ENCODE measurements at places on chromosomes 2 and 18.

DNA sequence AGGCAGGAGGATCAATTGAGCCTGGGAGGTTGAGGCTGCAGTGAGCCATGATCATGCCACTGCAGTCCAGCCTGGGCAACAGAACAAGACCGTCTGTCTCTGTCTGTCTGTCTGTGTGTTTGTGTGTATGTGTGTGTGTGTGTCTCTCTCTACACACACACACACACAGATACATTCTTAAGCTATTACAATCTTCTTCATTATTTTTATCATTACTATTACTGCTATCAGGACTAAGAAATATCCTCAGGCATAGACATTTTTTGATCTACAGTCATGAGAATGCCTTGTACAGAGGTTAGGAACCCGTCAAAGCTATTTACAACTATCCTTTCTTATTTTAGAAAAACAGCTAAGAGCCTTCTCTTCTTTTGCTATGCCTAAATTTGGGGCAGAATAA is 207.4 kb downstream of the NEDD4L start:
- DNase-seq = no peak

- DNase-seq = peak; percentile 69
Observed at GRCh38 chr2:223760838-223761502, 76.4 kb downstream of the AP1S3 start.

GRCh38 chr2:136750065-136750464 is 15.3 kb upstream of the THSD7B start:
- no peak for DNase-seq

GRCh38 chr18:26335571-26336487 is 109.6 kb downstream of the TAF4B start:
- DNase-seq = no peak

DNA sequence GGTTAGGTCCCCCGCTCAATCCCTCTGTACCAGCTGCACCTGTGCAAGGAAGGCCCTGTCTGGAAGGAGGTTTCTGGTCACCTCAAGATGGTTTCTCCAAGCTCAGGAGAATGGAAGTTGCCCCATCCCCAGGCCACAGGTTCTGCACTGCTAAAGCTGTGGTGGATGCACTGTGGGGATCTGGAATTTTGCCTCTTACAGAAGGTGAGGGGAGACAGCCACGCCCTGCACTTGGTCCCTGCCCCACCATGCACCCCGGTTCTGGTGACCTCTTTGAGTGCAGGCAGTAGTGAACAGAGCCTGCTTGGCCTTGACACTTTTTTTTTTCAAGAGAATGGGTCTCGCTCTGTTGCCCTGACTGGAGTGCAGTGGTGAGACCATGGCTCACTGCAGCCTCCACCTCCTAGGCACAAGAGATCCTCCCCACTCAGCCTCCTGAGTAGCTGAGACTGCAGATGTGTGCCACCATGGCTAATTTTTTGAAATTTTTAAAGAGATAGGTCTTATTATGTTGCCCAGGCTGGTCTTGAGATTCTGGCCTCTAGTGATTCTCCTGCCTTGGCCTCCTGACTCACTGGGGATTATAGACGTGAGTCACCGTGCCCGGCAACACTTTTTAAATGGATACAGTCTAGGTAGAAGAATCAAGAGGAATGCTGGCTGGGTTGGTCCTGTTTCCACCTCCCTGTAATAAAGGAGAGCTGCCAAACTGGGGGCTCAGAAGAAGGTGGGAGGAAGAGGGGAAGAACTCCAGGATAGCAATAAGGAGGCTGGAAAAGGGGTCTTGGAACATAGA is 5.8 kb upstream of the NT5DC4 start:
- DNase-seq = peak; percentile 26

Measured in GM03348 (cell line).